ENCODE measurements at places on chromosomes 16 and 17.
A peak's percentile ranks its signal among the peaks of the same experiment; 100 is the strongest.

GRCh38 chr17:17860766-17861107, 24.0 kb upstream of the SREBF1 start:
- DNase-seq: no peak

GRCh38 chr16:12584488-12585233, 219.0 kb downstream of the CPPED1 start:
- DNase-seq: no peak

- DNase-seq: no peak
These were observed 19.9 kb downstream of the MIS12 start for GRCh38 chr17:5506307-5506706.

DNA sequence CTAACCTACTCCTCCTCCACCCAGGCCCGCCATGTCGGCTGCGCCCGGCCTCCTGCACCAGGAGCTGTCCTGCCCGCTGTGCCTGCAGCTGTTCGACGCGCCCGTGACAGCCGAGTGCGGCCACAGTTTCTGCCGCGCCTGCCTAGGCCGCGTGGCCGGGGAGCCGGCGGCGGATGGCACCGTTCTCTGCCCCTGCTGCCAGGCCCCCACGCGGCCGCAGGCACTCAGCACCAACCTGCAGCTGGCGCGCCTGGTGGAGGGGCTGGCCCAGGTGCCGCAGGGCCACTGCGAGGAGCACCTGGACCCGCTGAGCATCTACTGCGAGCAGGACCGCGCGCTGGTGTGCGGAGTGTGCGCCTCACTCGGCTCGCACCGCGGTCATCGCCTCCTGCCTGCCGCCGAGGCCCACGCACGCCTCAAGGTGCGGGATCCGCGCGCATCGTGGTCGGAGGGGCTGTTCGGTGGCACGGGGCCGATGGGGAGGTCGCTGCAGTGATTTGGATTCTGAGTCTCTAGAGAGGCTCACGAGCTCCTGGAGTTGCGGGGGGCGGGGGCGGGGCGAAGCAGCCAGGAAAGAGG, 878 bp downstream of the TRIM72 start:
- peak; percentile 47 for DNase-seq

GRCh38 chr17:63096426-63096825, 130.4 kb downstream of the TANC2 start:
- no peak for DNase-seq

DNA sequence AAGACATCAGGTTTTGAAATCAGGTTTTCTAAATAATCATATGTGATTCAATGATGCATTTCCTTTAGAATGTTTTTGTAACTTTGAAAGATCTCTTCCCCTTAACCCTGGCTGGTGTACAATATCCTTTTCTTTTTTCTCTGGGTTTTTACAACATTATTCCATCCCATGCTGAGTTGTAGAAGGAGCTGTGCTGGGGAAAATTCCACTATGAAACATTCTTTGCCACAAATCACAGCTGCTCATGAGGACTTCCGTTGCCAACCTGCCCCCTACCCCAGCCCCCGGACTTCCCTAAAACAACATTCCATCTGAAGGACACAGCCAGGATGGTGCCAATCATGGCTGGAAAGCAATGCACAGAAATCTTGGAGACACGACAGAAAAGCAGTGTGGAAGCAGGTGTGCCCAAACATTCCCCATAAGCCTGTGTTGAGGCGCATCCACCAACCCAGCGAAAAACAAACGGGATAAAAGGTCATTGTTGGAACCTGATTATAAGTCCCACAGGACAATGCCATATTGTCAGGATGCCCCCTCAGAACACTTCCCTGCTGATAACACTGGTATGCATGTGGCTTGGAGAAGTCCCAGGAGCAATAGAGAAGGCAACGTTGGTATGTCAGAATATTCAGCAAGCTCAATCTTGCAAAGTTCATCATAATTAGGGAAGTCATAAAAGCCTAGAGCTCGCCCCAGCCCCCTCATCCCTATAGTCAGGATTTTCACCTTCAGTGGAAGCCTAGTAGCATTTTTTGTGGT, 475.0 kb downstream of the HS3ST3B1 start:
- no peak for DNase-seq
